ENCODE measurements at places on chromosomes 6 and 20.
A peak's percentile ranks its signal among the peaks of the same experiment; 100 is the strongest.

- peak; percentile 84 for DNase-seq
Measured at GRCh38 chr20:48635791-48636267, 192.0 kb downstream of the PREX1 start.

DNA sequence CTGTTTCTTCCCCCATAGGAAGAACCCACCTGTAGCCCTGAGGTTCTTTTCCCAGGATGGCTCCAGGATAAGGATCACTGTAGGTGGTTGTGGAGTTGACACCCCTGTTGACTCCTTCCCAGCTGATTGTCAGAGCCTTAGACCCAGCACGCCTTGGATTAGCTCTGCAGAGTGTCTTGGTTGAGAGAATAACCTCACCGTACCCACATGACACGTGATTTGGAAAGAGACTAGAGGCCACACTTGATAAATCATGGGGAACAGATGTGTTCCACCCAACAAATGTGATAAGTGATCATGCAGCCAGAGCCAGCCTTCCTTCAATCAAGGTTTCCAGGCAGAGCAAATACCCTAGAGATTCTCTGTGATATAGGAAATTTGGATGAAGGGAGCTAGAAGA is 12.2 kb downstream of the BTN3A1 start:
- no peak for DNase-seq

GRCh38 chr6:17392978-17393891 is at the start of gene CAP2:
CAP2 (plus strand) TSS chr6:17393595; CDS start chr6:17421556, 27,961 bp downstream.
- no peak for DNase-seq

DNA sequence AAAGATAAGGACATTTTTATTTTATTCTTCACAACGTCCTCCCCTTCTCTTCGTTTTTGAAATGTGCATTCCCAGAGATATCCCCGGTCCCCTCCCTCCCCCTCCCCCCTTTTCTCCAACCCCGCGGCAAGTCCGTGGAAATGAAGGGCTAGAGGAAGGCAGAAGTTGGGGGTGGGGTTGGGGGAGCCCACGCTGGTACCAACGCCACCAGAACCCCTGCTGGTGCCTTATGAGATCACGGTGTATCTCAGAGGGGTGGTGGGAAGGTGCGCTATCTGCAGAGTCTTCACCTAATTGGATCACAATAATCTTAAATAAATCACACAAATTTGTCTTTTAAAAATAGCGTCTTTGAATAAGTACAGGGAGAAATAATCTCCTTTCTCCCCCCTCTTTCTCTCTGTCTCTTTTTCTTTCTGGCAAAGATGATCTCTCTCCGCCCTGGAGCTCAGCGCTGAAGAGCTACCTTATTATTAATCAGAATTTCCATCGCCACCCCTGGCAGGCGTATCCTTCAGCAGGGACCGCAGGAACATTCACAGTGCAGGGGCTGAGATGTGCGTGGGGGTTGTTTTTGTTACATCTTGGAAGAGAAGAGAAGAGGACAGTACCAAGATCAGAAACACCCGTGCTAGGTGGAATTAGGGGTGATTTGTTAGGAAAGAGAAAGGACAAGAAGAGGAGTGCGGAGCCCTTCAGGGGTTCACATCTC is 915 bp downstream of the CLVS2 start:
- DNase-seq: no peak

GRCh38 chr20:57553376-57554018 is 7.4 kb upstream of the PCK1 start:
- no peak for DNase-seq

DNA sequence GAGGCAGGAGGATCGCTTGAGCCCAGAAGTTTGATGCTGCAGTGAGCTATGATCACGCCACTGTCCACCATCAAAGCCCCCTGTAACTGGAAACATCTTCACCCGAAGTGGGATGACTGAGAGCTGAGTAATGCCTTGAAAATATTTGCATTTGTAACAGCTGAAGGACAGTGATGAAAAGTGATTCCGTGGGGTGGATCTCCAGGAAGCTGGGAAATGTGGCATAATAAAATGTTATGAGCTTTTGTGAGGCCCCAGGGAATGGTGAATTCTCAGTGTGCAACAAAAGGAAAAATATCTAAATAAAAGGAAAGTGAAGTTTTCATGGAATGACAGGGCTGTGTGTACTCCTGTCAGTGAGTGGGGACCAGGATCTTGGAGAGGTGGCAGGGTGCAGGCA is 92.0 kb downstream of the JAG1 start:
- DNase-seq: no peak

DNA sequence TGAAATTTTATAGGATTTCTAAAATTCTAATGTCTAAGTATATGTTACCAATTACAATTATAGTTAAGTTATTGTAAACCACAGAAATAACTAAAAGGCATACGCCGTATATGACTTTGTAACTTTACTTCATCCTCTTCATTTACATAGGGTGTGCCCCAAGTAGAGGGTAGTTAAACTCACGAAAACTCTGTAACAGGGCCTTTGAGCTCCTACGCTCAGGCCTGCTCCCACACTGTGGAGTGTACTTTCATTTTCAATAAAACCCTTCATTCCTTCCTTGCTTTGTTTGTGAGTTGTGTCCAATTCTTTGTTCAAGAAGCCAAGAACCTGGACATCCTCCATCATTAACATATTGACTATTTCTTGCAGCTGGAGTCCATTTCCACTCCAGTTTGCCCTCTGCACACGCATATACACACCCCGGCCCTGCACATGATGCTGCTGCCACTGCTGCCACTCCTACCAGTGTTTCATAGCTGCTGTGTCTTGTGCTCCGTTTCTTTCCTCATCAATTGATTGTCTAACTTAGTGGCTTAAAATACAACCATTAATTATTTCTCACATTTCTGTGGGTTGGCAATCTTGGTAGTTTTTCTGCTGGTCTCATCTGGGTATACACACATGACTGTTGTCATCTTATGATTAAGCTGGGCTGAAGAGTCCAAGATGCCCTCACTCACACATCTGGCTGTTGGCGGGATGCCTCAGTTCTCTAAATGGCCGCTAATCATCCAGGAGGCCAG is 33.0 kb upstream of the SCP2D1 start:
- DNase-seq: no peak

GRCh38 chr6:138862456-138862855 is 66.6 kb downstream of the ECT2L start:
- DNase-seq: no peak

GRCh38 chr20:37564388-37565133 is 36.9 kb upstream of the BLCAP start:
- peak; percentile 71 for DNase-seq

Data from stimulated activated effector memory CD8-positive, alpha-beta T cell treated with anti-CD3 and anti-CD28 coated beads, Interleukin-12 subunit alpha, Interleukin-12 subunit beta, amount 100 ng/mL, for 72 hours (primary cell).